ENCODE measurements at places on chromosomes 2 and 18.

DNA sequence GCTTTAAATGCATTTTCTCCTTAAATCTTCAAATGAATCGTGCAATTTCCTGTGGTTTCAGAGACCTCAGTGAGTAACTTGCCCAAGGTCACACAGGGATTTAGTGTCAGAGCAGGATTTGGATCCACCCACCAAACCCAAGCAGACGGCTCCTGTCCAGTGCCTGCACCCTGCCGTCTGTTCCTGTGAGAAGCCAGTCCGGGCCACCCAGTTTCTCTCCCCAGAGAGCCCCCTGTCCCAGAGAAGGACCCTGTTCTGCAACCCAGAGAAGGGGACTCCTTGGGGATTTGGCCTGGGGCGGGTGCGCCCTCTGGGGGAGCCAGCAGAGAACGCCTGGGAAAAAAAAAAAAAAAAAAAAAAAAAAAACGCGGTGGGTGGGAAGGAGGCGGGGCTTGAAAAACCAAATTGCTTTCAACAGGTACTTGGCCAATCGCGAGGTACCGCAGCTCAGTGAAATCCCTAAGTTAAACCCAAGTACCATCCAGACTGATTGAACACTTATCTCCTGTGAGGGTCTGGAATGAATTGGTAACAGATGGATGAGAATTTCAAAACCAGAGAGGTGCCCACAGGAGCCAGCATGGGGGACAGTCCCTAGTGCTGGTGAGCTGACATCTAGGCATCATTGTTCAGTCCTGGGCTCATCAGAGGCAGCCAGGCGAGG is 30.9 kb upstream of the REEP1 start:
- no peak for DNase-seq

DNA sequence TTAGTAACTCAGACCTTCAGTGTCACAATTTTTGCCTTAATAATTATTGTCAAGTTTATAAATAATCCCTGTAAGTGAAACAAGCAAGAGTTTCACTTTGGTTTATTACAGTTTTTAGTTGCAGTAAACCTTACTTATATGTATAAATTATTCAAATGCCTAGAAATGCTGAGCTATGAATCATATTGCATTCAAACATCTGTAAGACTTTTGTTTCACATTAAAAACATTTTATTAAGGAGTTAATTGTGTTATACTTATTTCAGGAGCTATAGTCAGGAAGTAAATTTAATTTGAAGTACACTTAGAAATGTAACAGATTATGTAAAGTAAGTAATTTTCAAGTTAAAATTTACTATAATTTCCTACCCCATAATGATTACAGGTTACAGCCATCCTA is 3.9 kb upstream of the ETAA1 start:
- no peak for DNase-seq

DNA sequence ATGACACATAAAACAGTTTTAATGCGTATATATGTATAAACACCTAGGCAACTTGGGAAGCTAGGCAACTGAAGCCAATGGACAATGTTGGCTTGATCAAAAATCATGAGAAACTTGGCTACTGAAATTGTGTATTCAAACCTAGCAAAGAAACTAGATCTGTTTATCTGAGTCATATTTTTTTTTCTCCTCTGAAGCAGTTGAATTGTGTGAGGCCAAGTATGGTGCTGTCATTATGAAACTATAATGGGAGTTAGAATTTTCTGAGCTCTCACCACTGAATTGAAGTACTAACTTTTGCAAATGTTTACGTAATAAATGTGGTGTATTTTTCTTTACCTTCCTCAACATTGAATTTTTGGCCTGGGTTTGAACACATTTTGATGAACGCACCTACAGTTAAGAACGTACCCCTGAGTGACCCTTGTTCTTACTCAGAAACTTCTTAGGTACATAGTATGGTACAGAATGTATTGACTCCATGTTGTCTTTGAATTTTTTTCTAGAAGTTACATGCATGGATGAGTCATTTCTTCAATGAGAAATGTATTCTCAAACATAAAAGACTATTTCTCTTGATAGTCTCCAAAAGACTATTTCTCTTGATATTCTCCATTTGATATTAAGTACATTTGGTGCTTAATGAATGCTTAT is 23.8 kb downstream of the CD28 start:
- DNase-seq = no peak

GRCh38 chr18:23662309-23663263 is at the start of gene ANKRD29:
ANKRD29 (minus strand) TSS chr18:23662911; CDS start chr18:23662730, 181 bp downstream.
- DNase-seq = no peak

GRCh38 chr18:56305583-56305982 is 332.8 kb downstream of the TXNL1 start:
- DNase-seq = no peak

DNA sequence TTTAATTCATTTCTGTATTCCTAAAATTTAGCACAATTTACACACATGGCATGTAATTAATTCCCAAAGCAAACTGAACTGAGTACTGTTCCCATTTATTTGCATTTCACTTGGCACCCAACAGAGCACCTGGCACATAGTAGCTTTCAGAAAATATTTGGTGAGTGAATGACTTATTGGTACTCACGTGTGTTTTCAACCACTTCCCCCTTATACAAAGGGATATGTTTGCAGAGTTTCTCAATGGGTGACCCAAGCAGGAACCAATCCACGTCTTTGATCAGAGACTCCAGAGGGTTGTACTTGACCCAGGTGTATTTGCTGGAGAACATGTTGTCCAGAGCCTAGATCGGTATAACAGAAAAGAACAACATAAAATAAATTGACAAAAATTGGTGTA is 6.6 kb downstream of the GKN2 start:
- DNase-seq = no peak

GRCh38 chr18:41758534-41758933 is 196.5 kb upstream of the PIK3C3 start:
- DNase-seq = no peak

- DNase-seq = no peak
These were observed 1738.2 kb upstream of the PIK3C3 start for GRCh38 chr18:40216856-40217255.

DNA sequence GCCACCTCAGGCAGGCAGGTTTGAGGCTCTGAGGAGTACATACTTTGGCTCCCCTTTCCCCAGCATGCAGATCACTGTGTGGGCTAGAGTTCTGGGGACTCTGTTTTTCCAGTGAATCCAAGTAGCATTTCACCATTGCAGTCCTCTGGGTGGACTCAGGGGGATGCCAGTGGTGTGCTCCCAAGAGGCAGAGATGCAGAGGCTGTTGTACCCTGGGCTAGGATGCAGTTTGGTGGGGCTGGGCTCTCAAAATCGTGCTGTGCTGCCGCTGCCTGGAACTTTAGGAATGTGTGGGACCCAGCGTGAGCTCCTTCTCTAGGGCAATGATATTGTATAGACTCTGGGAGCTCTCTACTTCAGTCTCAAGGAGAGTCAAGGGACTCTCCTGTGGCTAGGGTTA is 104.9 kb downstream of the MYO3B start:
- no peak for DNase-seq

DNA sequence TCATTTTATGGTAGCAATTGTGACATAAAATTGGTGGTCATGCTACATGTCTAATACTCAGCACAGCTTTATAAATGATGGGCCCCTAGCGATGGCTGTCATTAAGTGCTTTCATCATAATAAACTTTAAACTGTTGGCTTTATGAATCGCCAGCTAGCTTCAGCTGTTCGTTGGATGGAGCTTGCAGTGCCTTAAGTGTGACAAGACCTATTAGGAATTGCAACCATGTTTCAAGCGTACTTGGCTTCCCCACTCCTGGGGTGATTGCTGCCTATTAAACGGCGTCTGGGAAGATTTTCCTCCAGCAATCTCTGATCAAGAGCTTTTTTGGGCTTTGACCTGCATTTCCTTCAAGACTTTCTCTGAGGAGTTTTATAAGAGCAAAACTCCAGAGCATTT is 164.5 kb upstream of the SIX3 start:
- no peak for DNase-seq

GRCh38 chr18:32891130-32891529 is 118.3 kb upstream of the KLHL14 start:
- DNase-seq = no peak

DNA sequence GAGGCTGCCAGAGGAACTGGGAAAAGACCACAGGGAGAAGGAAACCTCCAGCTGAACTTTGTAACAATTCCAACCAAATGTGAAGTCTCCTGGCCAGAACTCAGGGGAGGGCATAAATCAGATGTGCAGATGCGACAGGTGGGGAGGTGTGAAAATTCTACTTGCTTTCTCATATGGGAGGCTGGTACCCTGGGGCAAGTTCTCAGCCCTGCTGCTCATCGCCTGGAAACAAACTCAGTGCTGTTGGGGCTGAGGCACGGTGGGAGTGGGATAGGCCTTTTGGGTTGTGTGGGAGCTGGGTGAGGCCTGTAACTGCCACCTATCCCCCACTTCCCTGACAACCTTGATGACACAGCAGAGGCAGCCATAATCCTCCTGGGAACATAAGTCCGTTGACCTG is 179.6 kb downstream of the ASB1 start:
- DNase-seq = no peak

DNA sequence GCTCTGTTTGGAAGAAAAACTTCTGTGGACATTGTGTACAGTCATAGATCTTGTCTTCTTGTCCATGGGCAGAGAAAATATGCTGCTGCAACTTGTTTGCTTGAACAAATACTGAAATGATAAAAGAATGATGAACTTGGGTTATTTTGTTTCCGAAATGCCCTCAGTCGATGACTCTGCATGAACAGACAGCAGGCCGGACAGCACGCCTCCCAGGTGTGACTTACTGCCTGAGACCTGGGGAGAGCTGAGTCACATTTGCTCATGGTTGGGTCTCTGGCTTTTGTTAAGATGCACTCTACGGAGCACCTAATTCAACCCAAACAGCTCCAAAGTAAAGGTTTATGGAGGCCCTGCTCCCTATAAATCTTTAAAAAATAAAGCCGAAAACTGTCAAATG is 262.5 kb downstream of the ZNF521 start:
- no peak for DNase-seq
